ENCODE measurements at places on chromosomes 1 and 21.

GRCh38 chr1:243407284-243408018 lies 151.6 kb downstream of the SDCCAG8 start:
- ATAC-seq: no peak

- ATAC-seq: peak; percentile 97
Measured at GRCh38 chr1:153515504-153516394, 20.0 kb downstream of the S100A6 start.

- peak; percentile 77 for ATAC-seq
Measured at GRCh38 chr1:1019122-1019999, 559 bp upstream of the AGRN start.

- no peak for ATAC-seq
Measured at GRCh38 chr1:33893147-33893830, 29.4 kb downstream of the HMGB4 start.

DNA sequence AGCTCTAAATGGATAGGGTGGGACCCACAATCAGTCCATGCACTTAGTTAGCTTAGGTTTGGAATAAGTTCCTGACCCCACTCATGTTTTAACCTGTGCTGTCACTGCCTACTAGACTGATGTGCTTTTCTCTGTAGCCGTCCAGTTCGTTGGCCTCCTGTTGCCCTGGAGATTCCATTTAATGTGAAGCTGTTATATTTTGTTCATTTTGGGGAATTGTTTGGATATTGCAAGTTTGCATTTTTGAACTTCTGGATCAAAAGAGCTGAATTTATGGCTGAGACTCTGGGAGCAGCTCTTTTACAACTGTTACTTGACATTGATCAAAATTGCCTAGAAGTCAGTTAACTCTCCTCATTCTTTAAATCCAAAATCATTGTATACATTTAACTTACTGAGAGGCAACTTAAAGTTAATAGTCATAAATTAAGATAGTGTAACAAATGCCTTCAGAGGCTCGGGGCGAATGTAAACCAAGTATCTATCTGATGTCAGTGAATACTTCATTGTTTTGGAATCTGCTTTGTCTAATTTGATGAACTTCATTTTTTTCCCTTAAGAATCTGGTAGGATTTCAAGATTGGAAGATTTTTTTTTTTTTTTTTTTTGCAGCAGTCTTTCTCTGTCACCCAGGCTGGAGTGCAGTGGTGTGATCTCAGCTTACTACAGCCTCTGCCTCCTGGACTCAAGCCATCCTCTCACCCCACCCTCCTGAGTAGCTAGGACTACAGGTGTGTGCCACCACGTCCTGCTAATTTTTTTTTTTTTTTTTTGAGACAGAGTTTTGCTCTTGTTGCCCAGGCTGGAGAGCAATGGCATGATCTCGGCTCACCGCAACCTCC lies 38.1 kb downstream of the MIGA1 start:
- ATAC-seq: no peak

DNA sequence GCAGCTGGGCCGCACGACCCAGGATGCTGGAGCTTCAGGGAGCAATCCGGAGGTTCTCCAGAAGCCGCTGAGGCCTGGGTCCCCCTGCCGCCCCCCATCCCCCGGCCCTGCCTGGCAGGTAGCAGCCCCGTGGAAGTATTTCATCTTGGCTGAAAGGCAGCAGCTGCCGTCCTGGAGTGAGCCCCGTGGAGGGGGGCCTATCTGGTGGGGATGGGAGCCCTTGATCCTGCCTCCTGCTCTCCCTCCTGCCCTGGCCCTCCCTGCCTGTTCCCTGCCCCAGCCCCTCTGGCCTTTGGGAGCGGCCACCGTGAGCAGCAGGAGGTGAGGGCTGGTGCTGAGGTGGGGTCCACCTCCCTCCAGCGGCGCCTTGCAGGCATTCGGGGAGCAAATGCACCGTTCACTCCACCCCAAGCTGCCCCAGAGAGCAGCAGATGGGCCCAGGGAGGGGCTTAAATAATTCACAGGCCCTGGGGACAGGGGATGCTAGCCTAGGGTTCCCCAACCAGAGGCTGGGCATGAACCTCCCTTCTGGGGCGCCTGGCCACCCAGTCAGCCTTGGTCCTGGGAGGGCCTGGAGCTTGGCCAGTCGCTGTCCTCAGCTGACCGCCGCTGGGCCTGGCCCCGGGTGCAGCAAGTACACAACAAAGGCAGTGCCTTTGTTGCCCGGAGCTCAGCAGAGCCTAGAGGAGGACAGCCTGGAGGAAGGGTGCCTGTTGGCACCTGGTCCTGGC lies 23.7 kb upstream of the PLCH2 start:
- no peak for ATAC-seq

DNA sequence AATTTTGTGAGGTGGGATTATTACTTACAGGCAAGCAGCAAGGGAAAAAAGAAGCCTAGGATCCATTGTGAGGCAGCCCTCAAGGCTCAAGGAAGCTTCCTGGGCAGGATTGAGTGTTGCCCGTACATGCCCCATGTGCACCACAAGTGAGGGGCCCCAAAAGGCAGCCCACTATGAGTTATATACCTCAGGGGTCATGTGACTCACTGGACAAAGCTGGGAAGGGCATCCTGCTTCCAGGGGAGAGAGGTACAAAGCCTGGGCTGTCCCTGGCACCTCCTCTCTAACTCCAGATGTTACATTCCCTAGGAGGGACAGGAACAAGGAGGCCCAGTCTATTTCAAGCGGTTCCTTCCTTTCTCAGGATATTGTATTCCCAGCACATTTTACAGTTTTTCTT lies 34.0 kb upstream of the CD1D start:
- no peak for ATAC-seq

GRCh38 chr1:46681333-46682034 lies 9.8 kb downstream of the TEX38 start:
- no peak for ATAC-seq

DNA sequence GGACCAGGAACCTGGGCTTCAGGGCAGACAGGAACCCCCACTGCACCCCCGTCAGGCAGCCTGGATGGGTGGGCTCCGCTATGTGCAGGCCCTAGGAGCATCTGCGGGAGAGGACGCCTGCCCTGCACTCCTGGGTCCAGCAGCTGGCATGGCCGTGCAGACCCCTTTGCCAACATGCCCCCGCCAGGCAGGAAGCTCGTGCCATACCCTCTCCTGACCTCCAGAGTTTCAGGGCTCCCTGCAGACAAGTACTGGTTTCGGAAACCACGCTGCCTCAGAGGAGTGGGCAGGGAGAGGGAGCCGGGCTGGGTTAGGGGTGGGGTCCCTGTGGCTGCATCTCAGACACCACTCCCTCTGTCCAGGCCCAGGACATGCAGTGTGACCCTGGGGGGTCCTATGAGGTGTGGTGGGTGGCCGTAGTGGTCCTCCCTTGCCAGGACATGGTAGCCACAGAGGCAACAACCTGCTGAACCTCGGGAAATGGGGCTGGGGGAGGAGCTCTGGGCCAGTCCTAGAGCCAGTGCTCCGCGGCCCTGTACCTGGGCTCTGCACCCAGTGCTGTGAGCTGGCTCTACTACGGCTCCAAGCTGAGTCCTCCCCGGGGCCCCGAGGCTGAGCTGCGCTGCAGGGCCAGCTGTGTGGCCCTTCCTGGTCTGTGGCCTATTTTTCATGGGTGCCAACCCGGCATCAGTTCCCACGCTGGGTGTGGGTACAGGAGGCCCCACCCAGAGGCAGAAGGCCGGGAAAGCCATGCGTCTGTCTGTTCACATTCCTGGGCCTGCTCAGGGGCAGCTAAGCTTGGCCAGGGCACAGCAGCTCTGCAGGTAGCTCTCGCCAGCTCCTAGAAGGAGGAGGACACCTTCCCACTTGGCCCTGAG lies 1.4 kb downstream of the PLEKHN1 start:
- ATAC-seq: peak; percentile 52

- ATAC-seq: no peak
Measured at GRCh38 chr1:56019922-56020321, 559.4 kb downstream of the PLPP3 start.

- ATAC-seq: peak; percentile 58
Measured at GRCh38 chr21:45970674-45971615, 10.6 kb upstream of the COL6A1 start.

DNA sequence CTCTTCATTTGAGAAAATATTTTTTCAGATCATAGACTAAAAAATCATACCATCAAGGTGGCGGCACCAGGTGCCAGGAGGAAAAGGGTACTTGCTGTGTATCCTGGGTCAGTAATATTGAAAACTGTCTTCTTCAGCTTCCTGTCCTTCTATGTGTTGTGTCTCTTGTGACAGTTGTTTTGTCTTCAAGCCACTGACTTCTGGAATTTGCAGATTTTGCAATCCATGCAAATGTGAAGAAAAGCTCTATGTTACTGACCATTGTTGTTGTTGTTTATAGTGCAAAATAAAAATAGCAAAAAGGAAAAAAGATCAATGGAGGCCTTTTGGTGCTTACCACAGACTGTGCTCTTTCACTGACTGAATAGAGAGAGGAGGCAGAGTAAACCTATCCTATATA lies 83.2 kb upstream of the RHOU start:
- ATAC-seq: no peak

GRCh38 chr1:202802034-202802433 lies 6.2 kb downstream of the KDM5B start:
- ATAC-seq: no peak

- no peak for ATAC-seq
Measured at GRCh38 chr1:25193229-25193628, 39.1 kb downstream of the SYF2 start.

- ATAC-seq: no peak
Measured at GRCh38 chr1:204834752-204835151, 35.9 kb upstream of the NFASC start.

DNA sequence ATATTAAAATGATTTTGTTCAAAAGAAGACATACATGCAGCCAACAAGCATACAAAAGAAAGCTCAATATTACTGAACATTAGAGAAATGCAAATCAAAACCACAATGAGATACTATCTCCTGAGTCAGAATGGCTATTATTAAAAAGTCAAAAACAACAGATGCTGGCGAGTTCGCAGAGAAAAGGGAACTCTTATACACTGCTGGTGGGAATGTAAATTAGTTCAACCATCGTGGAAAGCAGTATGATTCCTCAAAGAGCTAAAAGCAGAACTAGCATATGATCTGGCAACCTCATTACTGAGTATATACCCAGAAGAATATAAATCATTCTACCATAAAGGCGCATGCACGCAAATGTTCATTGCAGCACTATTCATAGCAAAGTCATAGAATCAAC lies 126.0 kb upstream of the HMCN1 start:
- ATAC-seq: no peak

- peak; percentile 41 for ATAC-seq
Measured at GRCh38 chr1:38872401-38873026, 634 bp downstream of the MYCBP start.

All from esophagus mucosa (tissue), 1 donor.